ENCODE measurements at places on chromosomes 7 and 10.

- no peaks in the 10 kb centered on the region for H3K27me3 ChIP-seq
- peaks cover 16% of the 10 kb centered on the region for H3K4me1 ChIP-seq
- no peak for DNase-seq
- H3K36me3 ChIP-seq: peaks cover 6% of the 10 kb centered on the region
- no peak overlapping the region for H3K4me3 ChIP-seq
Measured at GRCh38 chr10:90924552-90924951, 3.7 kb upstream of the ANKRD1 start.

DNA sequence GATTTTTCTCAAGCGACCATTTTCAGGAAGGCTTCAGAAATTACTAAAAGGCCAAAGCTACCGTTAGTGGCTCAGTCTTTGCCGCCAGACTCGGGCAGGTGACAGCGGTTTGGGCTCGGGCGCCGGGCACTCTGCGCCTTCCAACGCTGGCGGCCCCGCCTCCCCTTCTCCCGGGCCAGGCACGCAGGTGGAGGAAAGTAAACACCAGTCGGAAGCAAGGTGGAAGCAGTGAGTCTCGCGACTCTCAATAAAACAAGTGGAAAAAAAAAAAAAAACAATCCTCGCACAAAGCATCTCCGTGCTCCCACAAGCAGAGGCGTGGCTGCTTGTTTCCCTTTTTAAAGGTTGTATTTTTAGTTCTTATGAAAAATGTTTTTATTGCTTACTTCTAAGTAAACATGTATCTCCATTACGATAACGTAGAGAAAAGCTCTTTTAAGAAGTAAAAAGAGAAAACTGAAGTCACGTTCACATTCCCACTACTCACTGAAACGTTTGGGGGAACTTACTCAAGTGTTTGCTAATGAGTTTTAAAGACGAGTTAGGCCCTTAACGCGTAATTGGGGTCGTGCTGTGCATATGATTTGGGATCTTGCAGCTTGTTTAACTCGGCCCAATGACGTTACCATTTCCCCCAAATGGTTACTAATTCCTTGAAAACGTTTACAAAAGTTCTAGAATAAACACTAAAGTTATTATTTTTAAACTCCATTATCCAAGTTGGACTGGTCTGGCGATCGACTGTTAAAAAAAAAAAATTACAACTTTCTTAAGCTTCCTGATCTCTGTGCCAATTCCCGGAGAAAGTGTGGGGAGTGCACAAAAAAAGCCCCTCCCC lies 864 bp downstream of the CDCA7L start:
- H3K4me3 ChIP-seq: peak overlapping the region; percentile 79
- H3K27me3 ChIP-seq: peaks cover 8% of the 10 kb centered on the region
- peak; percentile 42 for DNase-seq
- peak overlapping the region; percentile 88 for H3K27ac ChIP-seq
- peaks cover 62% of the 10 kb centered on the region for H3K4me1 ChIP-seq

GRCh38 chr10:103493916-103494877 lies 692 bp downstream of the NEURL1 start:
- peak overlapping the region; percentile 72 for H3K4me3 ChIP-seq
- H3K27ac ChIP-seq: no peak overlapping the region
- no peaks in the 10 kb centered on the region for H3K36me3 ChIP-seq

GRCh38 chr7:103048833-103049232 lies 25.8 kb downstream of the FBXL13 start:
- H3K27ac ChIP-seq: no peak overlapping the region
- H3K4me1 ChIP-seq: no peaks in the 10 kb centered on the region
- H3K36me3 ChIP-seq: no peaks in the 10 kb centered on the region
- no peaks in the 10 kb centered on the region for H3K27me3 ChIP-seq
- no peak for DNase-seq
- no peak overlapping the region for H3K4me3 ChIP-seq

DNA sequence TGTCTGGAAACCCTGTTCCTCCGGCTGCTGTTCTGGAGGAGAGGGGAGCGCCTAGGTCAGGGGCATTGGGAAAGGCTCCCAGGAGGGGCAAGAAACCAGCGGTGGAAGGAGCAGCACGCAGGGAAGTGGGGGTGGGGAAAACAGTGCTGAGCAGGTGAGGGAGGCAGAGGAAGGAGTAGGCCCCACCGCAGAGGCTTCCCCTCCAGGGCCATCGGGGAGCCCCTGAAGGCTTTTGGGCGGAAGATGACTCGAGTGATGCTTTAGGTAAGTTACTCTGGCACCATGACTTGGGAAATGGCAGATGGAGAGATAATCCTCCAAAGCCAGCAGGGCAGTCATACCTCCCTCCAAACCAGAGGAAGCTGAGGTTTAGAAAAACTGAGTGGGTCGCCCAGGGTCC lies 106.5 kb upstream of the ANLN start:
- no peak overlapping the region for H3K4me3 ChIP-seq
- H3K36me3 ChIP-seq: peaks cover 2% of the 10 kb centered on the region
- no peak overlapping the region for H3K27ac ChIP-seq

Data from left ventricle myocardium inferior (tissue), 1 donor.